ENCODE measurements at places on chromosomes 16 and 17.

DNA sequence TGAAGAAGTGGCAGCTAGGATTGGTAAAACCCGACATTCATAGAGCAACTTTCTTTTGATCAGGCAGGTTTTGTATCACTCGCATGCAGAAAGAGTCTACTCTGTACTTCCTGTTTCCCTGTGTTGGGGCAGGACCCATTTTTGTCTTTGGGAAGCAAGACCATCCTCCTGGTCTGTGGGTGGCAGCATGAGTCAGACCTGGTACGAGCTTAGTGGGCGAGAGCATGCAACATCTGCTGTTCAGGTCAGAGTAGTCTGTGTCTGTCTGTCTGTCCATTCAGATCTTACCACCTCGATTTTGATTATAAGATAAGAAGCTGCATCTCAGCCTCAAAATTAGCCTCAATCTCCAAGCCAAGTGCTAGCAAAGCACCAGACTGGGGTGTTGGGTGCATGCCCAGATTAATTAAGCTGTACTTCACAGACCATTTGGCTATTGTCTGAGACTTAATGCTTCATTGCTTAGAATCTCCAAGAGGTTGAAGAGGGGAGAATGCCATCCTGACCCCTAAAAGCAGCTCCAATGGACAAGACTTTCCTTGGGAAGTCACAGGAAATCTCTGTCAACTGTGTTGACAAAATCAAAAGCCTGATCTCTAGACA lies 110.9 kb downstream of the XYLT1 start:
- DNase-seq: peak; percentile 83

DNA sequence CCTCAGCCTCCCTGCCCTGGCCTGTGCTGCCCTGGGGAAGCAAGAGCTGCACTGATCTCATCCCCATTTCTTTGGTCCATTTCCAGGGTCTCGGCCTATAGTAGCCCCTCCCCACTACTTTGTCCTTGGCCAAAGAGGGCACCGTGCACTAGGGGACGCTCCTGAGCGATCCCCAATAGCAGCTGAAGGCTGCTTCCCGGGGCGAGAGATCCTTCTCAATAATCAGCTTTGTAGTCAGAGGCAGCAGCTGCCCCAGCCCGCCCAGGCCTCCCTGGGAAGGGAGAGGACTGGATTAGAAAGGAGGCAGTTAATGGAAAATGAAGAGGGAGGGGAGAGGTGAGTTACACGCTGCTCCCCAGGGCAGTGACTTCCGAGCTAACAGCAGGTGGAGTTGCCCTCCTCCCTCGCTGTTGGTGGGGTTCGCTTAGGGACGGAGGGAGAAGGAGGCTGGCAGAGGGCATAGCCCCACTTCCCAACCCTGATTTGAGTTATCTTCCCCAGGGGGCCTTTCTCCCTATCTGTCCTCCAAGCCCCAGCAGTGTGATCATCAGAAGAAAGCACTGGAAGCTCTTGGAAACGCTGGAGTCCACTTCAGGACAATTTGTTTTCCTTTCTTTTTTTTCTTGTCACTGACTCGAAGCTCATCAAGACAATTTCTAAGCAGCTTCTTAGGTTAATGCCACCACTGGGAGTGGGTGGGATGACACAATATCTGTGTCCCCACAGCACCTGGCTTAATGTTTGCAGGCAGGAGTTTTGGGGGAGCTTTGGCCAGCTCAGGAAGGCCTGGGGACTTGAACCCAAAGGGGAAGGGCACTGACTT lies 2.6 kb downstream of the MXRA7 start:
- DNase-seq: no peak

DNA sequence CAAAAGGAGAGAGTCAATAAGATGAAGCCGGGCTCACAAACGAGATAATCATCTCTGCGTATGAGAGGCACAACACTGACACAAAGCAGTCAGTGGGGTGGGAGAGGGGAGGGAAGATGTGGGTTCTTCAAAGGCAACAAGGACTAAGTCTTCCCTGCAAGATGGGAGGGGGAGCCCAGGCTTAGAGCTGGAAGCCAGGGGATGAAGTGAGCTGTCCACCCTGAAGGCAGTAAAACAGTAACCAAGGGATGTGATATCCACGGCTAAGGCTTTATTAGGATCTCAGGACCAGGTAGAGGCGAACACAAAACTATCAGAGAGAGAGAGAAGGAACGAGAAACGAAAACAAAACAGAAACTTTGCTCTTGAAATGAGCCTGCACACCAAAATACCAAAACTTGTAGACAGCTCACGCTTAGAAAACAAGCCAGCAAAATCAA lies 115.9 kb downstream of the DYNLRB2 start:
- peak; percentile 77 for DNase-seq

DNA sequence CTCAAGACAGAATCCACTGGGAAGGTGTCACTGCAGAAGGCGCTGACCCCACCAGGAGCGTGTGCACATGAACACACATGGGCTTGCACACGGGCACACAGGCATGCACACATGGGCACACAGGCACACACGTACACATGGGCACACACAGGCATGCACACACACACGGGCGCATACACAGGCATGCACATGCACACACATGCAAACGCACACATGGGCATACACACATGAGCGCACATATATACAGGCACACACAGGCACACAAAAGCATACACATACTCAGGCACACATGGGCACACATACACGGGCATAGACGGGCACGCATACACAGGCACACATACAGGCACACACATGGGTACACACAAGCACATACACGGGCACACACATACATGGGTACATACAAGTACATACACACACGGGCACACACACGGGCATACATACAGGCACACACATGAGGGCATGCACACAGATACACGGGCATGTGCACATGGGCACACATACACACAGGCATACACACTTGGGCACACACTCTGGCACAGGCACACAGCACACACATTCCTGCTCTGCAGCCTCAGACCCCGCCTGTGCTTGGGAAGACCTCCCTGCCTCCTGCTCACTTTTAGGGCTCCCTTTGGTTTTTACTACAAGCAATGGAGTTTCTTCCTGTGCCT lies 86.8 kb downstream of the ZNF778 start:
- no peak for DNase-seq

DNA sequence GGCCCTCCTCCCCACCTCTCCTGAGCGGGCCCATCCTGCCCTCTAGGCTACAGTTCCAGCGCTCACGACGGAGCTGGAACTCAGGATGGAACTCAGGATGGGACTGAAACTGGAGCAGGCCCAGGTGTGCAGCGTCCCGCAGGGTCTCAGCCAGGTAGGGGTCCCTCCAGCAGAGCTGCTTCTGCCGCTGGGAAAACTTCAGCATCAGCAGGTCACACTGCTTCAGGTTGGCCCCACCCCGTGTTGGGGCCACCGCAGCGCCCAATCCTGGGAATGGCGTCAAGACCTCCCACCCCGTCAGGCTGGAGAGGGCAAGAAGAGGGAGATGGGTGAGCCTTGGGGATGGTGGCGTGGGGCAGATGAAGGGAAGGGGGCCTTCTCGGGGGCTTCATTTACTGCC lies 62.6 kb upstream of the TMEM97 start:
- DNase-seq: no peak

GRCh38 chr17:34203018-34203638 lies 52.0 kb upstream of the CCL2 start:
- no peak for DNase-seq

GRCh38 chr17:37259030-37259735 lies 116.6 kb upstream of the C17orf78 start:
- DNase-seq: peak; percentile 66

DNA sequence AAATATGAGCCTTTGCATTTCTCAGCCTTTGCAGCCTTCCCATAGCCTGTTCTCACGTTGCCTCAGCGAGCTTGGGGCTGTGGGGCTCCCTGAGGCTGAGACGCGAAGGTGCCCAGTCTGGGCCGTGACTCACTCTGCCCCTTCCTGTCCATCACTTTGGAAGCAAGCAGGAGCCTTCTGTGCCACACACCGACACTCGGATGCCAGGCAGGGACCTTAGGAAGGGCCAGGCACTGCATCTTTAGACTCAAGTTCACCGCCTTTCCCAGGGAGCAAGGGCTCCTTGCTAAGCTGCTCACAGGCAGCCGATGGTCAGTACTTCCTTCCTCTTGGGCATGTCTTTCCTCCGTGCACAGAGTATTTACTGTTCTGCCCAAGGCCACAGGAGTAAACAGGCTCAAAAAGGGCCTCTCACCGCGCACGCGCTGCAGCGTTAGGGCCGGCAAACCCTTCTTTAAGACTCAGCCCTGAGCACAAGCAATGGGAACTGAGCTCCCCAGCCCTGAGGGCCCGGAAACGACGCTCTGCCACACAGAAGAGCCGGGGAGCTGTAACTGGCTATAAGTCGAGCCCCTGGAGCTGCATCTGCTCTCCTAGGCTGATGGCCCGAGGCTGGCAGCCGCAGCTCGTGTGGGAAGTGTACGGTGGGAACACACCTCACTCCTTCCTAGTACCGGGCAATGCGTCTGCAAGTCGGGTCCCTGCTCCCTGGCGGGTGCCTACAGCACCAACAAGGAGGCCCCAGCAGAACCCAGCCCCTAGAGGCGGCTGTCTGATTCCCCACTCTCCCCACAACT lies 7.2 kb downstream of the TIMM22 start:
- DNase-seq: no peak

- peak; percentile 38 for DNase-seq
Measured at GRCh38 chr16:75379339-75379738, 54.0 kb downstream of the CFDP1 start.

GRCh38 chr17:35630530-35631148 lies 43.5 kb downstream of the AP2B1 start:
- peak; percentile 80 for DNase-seq

DNA sequence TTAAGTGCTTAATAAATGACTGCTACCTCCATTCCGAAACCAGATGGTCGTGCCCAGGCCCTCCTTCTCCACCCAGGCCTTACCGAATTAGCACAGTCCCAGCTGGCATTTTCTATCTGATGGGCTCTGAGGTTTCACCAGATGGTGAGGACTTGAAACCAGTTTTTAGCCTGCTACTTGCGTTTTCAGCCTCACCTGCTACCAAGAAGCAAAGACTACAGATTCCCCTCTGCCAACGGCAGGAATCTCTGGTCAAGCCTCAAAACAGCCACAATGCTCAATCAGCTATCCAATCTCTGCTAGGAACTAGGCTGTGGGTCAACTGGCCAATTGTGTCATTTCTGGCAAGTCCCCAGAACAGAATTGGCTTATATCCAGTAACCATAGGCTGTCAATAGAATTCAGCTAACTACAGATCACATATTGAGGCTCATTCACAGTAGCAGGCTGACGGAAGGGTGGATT lies 11.7 kb downstream of the PECAM1 start:
- DNase-seq: no peak

DNA sequence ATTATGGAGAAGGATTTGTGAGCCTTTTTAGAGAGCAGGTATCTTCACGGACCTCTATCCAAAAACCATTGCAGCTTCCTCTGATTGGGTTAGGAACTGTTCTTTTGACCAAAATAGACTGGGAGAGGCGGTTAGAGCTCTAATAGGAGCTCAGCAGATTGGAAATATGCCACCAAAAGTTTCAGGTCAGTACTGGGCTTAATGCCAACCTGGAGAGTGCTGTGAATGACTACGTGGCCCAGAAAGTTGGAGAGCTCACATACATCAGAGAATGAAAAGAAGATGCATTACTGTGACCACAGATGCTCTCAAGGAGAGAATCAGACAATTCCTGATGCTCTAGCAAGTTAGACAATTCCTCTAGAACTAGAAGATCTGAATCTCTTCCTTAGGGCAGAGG lies 86.5 kb downstream of the ABCA8 start:
- DNase-seq: peak; percentile 9

GRCh38 chr16:2035431-2036199 lies 8.9 kb downstream of the NHERF2 start:
- DNase-seq: peak; percentile 95

DNA sequence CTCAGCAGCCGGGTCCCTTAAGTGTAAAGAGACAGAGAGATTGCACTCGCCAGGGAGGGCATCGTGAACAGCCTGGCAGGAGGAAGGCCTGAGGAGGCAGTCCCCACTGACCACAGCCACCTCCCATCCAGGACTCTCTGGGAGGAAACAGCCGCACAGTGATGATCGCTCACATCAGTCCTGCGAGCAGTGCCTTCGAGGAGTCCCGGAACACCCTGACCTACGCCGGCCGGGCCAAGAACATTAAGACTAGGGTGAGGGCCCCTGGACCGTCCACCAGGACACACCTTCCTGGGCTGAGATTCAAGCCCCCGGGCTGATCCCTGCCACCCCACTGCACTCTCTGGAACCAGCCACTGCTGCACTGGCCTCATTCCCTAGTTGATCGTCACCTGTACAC lies 14.0 kb downstream of the BTBD17 start:
- DNase-seq: no peak

DNA sequence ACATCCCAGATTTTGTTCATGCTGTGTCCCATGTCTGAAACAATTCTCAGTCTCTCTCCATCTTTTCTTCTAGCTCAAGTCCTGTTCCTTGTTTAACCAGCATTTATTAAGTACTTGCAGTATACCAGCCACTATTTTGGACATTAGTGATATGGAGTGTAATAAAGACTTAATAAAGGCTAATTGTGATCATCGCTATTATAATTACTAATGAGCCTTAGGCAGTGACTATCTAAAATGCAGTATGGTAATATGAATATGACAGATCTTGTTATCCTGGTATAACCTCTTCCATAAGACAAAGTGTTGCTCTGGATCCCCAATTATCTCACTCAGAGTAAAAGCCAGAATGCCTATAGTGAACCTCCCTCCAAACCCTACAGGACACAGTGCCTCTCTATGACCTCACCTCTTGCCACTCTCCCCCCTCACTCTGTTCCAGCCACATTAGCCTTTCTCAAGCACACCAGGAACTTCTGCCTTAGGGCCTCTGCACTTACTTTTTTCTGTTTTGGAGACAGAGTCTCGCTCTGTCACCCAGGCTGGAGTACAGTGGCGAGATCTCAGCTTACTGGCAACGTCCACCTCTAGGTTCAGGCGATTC lies 1.8 kb upstream of the FLOT2 start:
- no peak for DNase-seq

DNA sequence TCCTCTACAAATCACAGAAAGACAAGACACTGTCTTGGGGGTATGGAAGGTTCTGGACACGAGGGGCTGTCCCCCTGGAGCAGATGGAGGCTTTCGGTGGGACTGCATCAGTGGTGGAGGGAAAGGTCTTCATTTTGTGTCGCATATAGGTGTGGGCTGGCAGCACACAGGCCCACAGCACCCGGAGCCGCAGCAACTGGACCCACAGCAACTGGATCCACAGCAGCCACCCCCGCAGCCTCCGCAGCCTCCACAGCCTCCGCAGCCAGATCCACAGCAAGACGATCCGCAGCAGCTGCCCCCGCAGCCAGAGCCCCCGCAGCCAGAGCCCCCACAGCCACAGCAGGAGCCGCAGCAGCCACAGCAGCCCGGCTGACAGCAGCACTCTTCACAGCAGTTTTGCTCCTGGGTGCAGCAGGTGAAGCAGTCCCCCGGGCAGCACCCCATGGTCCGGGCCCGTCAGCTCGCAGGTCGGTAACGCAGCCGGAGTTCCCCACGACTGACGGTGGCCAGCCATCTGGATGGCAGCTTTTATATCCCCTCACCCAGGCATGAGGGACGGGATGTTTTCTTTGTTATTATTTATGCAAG lies at the start of gene KRTAP17-1:
Gene KRTAP17-1 (minus strand): TSS at position 507 of the 591 bp plus-strand sequence. CDS start 60 bp downstream, at position 447.
- no peak for DNase-seq

DNA sequence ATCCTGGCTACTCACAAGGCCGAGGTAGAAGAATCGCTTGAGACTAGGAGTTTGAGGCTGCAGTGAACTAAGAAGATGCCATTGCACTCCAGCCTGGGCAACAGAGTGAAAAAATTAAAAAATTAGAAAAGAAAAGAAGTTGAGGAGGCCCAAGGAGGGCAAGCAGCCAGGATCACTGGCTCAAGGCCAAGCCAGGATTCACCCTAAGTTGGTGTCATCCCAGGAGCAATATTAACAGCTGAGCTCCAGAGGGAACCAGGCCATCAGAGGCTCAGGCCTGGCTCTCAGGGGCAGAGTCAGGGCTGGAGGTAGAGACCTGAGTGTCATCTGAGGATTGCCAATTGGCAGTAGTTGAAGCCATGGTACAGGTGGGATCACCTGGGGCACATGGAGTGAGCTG lies 20.7 kb downstream of the DRC3 start:
- no peak for DNase-seq
